ENCODE measurements at places on chromosomes 2 and 18. TPM values are rescaled to one million over a fixed set of nuclear protein-coding genes. Genes with fewer than 3 reads are reported as not detected.

GBX2 gene
- not detected for polyA plus RNA-seq

MEX3C gene
- polyA plus RNA-seq, result 41.0 TPM

TANC1 gene
- 34.3 TPM for polyA plus RNA-seq

DSEL gene
- polyA plus RNA-seq, result 18.0 TPM

RANBP2 gene
- 41.6 TPM for polyA plus RNA-seq

PUM2 gene
- polyA plus RNA-seq, result 37.4 TPM

SERPINB8 gene
- 1.7 TPM for polyA plus RNA-seq

SLC30A3 gene
- polyA plus RNA-seq, result 0.36 TPM

DNA sequence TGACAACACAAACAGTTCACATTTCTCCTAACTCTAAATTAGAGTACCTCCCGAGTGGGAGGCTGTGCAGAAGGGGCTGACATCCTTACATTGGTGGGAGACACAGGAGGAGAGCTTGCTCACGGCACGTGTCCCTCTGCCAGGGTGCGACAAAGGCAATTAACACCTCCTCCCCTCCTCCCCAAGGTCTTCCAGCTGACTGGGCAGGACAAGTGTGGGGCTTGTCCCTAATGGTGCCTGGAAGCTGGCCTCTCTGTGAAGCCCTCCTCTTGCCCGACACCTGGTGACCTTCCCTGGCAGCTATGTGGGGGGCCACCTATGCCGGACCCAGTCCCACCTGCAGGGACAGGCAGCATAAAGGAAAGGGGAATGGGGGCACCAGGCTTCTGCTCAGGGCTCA, 57.0 kb downstream of the FAM168B start:
- DNase-seq, result no peak

DNA sequence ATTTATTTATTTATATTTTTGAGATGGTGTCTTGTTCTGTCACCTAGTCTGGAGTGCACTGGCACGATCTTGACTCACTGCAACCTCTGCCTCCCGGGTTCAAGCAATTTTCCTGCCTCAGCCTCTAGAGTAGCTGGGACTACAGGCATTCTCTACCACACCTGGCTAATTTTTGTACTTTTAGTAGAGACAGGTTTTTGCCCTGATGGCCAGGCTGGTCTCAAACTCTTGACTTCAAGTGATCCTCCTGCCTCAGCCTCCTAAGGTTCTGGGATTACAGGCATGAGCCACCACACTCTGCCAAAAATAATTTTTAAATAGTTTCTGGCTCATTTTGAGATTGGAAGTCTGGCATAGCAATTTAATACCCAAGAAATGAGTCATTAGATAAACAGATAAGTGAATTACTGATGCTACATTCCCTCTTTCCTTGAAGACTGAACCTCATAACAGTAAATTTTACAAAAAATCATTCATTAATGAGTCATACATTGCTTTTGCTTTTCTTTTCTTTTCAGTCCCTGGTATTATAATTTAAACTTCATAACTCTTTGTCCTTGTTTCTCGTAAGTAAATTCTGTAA, 881.6 kb upstream of the PIK3C3 start:
- DNase-seq, result no peak

DNA sequence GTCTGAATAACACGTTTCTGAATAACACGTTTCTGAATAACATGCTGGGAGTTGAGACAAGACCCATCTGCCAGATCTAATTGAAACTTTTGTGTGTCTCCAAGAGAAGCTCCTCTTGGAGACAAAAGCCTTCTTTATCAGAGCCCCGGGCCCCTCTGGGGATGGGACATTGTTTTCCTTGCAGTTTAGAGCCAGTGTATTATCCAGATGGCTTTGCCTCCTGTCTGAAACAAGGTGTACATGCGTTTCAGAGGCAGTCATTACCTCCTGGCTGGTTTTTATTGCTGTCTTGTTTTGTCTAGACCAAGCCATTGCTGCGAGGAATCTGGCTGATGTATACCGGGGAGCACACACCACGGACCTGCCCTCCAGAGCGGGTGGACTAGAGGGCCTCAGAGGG, 7.8 kb downstream of the FOSL2 start:
- no peak for DNase-seq

- DNase-seq, result no peak
Observed at GRCh38 chr2:167331636-167332232, 443.5 kb downstream of the XIRP2 start.

DNA sequence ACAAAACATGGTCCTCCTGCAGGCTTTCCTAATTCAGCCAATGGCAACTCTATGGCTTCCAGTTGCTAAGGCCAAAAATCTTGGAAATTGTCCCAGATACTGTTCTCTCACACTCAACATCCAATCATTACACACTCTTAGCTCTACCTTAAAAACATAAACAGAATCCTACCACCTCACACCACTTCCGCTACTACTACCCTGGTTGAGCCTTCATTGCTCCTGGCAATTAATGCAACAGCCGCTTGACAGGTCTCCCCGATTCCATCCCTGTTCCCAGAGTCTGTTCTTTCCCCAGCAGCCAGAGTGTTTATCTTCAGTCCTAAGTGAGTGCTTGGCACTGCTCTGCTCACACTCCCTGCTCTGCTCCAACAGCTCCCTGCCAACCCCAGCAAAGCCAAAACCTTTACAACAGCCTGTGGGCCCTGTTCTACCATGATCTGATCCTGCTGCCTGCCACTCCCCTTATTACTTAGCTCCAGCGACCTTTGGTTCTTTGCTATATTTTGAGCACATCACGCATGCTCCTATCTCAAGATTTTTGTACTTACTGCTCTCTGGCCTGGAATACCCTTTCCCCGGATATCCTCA, 67.5 kb upstream of the AMMECR1L start:
- no peak for DNase-seq

GRCh38 chr18:70359071-70359470, 70.2 kb downstream of the SOCS6 start:
- no peak for DNase-seq

GRCh38 chr2:149871091-149871885, 283.7 kb upstream of the MMADHC start:
- DNase-seq, result no peak

DNA sequence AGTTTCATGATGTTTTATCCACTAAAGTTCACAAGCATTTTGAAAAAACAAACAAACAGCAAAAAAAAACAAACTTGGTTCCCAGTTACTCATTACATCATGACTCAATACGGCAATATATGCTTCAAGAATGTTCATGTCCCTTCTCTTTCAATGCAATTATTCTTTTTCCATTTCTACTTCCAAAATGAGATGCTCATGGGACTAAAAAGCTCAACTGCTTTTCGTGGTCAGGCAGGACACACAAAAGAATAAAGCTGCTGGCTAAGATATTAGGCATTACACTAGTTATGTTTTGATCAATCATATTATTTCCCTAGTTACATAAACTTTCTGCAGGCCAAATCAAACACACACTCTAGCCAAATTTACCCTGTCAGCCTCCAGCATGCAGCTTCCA, 301.3 kb downstream of the EPHA4 start:
- peak; percentile 64 for DNase-seq

DNA sequence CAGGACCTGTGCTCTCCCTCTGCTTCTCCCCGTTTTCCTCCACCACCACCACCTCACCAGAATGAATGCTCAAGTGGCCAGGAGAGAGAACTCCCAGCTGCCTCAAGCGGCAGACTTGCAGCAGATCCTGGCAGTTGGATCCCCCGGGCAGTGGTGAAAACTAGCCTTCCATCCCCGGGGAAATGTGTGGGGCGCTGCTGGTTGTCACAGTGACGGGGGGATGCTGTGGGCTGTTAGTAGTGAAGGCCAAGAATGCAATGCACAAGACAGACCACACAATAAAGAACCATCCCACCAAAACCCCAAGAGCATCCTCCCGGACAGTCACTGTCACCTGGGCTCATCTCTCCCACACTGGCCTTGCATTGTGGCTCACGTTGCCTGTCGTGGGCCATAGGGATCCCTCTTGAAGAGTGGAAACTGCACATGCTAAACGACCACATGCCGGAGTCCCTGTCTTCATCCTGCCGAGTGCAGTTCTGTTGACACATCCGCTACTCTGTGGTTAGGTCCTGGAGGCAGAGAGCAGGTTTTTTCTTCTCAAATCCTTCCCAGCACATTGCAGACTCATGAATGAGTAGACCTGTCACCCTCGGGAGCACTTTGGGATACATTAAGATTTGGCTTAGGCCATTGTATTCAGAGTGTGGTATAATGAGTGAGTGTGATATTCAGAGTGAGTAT, 13.5 kb downstream of the SPATA3 start:
- DNase-seq, result no peak

DNA sequence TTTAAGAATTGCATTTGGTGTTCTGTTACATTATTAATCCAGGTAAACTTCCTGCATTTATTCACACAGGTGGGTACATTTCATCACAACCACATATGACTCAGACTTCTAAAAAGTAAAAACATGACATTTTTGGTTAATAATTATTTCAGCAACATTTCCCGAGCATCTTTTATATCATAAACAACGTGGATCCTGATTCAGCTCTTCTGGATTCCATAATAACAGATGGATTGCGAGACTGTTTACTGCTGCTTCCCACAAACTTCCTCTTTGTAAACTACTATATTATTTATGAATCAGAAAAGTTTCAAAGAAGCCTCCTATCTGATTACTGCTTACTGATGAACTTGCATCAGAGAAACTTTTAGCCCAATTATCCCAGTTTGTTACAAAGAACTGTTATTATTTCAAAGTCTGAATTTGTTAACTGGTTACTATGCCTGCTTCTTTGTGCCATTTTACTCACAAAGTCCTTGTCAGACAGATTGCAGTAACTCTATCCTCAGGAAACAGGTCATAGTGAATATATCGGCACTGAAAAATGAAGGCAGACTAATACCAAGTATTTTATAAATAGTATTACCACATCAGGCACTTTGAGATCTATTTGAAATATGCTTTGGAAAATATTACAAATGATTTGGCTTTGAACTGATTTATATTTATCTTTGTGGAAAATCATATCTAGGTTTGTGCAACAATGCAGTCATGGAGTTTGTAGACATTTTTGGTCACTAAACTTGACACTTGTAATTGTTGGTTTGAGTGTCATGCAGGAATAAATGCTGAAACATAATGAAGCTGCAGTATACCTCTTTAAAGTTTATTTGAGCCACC, 511.6 kb downstream of the PLCL1 start:
- DNase-seq, result no peak

- no peak for DNase-seq
Observed at GRCh38 chr18:74976331-74976909, 232.5 kb downstream of the PTGR3 start.

DNA sequence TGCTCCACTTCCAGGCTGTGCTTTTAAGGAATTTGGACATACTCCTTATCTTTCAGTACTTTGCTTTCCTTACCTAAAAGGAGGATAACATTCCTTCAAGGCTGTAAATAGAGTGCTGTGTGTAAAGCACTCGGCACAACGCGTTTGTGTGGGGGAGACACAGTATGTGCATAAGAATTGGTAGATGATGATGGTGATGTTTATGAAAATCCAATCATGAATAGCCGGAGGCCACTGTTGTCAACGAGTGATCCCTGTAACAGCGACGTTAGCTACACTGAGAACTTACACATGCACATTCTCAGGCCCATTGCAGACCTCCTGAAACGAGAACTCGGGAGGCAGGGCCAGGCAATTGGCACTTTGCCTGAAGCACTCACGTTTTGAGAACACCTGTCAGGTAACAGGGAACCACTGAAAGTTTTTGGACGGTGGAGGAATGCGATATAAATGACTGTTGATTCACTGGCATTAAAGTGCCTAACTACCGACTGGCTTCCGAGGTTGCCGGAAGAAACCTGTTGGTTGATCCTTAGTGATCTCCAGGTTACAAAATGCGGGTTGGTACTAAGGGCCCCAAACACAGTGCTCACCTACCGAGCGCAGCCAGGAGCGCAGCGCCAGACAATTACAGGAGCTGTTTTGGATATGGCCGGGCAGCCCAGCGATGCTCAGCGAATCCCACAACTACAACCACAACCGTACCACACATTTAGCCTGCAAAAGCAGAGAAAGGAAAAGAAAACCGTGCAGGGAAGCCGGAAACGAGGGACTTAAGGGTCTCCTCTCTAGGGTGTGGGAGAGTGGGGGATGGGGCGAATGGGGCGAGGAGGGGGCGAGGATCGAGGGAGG, 1.0 kb upstream of the MAP4K4 start:
- DNase-seq, result peak; percentile 24

DNA sequence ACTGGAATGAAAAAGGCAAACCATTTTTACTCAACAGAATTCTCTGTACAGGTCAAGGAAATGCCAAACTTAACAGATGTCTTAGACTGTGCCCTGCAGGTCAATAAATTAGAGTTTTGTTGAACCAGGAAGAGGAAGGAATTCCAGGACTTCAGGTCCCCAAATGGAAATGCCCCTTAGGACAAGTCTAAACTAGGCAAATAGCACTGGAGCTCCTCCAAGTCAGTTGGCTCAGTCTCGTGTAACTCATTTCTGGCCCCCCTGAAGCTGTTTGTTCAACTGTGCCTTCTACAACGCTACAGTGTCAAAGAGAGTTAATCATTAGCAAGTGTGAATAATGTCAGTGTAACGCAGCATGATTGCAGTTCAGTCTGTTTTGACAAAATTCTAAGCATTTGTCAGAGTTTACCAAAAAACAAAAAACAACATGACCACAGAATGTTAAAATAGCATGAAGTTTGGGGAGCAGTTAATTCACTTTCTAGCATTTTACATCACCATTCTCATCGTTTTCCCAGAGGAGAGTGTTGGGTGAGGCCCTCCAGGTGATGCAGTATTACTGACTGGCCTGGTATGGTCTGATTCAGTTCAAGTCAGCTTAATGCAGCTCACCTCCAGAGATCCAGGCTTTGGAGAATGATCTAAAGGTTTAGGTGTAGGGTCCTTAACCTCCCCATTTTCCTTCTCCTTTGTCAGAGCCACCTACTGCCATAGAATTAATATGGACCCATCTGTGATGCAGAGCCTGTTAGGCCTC, 108.1 kb downstream of the AQP4 start:
- DNase-seq, result no peak

- no peak for DNase-seq
Observed at GRCh38 chr2:25313711-25314513, 27.8 kb downstream of the DNMT3A start.

DNA sequence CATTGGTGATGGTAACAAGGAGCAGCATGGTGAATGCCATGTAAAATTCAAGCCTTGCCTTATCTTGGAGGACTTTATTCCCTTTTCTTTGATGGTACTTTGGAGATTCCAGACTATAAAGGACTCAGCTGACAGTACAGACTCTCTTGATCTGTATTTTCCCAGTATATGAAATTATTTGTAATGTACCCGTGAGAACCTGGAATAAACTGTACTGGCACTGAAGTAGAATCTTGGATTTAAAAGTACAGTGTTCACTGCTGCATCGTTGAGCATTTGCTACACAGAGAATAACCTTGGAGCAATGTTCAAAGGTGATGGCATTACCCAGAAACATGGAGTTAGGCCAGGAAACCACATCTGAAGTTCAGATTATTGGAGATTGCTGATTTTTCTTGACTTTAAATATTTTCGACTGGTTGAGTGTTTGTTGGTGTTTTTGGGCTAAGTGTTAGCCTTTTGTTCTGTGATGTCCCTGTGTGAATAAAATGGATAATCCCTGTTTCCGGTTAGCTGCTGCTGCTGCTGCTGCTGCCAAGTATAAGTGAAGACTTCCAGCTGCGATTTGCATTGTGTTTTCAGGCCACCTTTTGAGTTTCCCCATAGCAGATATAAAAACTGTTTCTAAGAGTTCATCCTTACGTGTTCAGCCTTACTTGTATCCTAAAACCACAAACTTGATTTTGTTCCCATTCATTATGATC, 122.0 kb downstream of the SPTBN1 start:
- peak; percentile 66 for DNase-seq

GRCh38 chr2:96594691-96595152, 43.4 kb downstream of the KANSL3 start:
- DNase-seq, result no peak

GRCh38 chr2:218387369-218388194, 5.5 kb downstream of the SLC11A1 start:
- no peak for DNase-seq

GRCh38 chr2:196403471-196403870, 232.1 kb upstream of the STK17B start:
- no peak for DNase-seq

Measured in muscle of arm (tissue), 14 donors.